Stimulated activated CD4-positive, alpha-beta T cell treated with anti-CD3 and anti-CD28 coated beads, TNF-alpha, amount 100 ng/mL, for 1 hour (primary cell): ENCODE measurements at places on chromosomes 16 and 17.

- DNase-seq: no peak
Observed at GRCh38 chr16:12628536-12628935, 175.2 kb downstream of the CPPED1 start.

GRCh38 chr16:72886346-72886974 lies 161.5 kb downstream of the ZFHX3 start:
- no peak for DNase-seq

- DNase-seq: no peak
Observed at GRCh38 chr16:2692251-2692947, 10.1 kb downstream of the KCTD5 start.

GRCh38 chr17:55783684-55784245 lies 32.9 kb downstream of the PCTP start:
- DNase-seq: no peak

GRCh38 chr17:57832314-57833178 lies 17.3 kb downstream of the MRPS23 start:
- no peak for DNase-seq

DNA sequence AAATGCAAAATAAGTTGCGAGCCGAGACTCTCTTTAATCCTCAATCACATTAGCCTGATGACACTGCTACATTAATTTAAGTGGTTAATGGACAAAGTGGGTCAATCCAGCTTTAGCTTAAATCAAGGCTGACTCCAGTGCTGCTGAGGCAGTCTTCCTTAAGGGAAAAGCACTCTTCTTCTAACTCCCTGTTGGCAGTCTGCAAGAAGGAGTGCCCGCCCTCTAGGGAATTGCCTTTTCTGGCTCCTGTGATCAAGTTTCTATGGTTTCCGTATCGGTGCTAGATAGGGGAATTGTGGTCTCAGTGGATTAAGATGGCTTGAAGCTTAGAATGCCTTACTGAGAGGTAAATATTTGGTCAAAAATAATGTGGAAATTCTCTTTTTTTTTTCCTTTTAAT lies 41.0 kb downstream of the HS3ST3B1 start:
- DNase-seq: no peak

GRCh38 chr17:49312722-49313121 lies 49.3 kb downstream of the ZNF652 start:
- no peak for DNase-seq

DNA sequence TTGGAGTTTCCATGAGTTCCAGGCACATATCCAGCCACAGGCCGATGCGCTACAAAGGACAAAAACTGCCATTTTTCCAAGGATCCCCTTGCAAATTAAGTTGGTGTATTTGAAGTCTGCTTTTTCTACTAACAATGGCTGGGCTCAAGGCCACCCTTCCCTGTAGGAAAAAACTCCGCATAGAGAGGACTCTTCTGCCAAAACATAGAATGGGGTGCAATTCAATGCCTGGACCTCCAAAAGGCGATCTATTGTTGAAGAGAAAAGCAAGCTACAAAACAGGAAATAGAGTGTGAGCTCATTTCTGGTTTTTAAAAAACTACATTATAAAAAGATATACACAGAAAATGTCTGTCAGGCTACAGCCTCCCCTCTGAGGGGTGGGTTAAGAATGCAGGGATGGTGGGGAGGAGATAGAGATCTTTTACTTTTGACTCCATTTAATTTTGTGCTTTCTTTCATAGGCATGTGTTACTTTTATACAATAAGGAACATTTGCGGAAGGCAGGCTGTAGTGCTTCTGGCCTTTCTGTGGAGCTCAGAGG lies 22.9 kb upstream of the PRSS54 start:
- no peak for DNase-seq

GRCh38 chr17:39144416-39144840 lies 7.0 kb downstream of the PLXDC1 start:
- DNase-seq: no peak

DNA sequence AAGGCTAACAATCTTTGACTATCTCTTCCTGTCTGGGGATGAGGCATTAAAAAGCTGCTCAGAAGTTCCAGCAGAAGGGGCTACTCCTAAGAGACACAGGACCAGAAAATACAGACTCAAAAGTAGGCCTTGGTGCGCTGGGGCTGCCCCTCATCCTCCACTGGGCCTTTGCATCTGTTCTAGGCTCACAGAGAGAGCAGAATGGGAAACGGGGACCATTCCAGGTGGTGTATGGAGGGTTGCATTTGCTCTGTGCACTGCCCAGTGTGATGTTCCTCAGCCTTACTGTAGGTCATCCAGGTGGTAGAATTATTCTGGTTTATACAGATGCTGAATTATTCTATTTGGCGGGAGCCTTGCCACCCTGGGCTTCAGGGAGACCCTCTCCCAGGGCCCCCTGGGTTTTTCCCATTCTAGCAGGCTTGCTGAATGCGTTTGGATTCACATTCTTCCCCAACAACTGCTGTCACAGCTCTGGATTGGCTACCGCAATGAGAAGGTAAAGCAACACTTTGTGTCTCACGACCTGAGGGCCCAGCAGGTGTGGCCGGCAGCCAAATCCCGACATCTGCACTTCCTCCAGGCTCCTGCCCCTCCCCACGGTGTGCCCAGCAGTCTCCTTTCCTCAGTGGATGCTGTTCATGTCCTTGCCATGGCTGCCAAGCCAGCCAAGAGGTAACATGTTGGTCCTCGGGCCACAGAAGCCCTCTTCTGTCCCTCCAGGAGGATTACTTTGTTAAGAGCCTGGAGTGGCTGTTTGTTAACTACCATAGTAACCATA lies 25.0 kb upstream of the ZNHIT3 start:
- DNase-seq: no peak

- DNase-seq: no peak
Observed at GRCh38 chr17:57713140-57713539, 32.0 kb downstream of the CCDC182 start.

GRCh38 chr16:77093999-77094398 lies 97.0 kb upstream of the MON1B start:
- DNase-seq: no peak

DNA sequence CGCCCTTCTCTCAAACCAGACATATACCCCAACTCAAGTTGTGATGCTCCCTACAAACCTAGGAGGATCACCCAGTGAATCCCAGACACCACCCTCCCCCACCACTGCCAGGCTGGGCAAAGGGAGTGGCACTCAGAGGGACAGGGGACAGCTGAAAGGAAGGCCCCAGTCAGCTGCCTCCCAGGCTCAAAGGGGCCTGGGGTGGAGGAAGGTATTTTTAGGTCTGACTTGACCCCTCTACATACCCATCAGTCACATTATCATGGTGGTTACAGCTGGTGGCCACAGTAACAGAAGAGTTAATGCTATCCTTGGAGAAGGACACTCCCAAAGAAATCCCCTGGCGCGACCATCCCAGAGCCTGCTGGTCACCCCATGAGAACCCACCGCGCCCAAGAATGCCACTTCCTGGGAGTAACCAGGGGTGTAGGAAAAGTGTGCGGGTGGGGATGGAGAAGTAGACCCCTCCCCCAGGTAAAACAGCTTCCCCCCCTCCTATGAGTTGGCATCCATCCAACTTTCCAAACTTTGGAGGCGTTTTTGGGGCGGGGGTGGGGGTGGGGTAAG lies 1.1 kb downstream of the CACNB1 start:
- no peak for DNase-seq
